KBM-7 (cell line): ENCODE measurements at places on chromosomes 13 and 19.

DNA sequence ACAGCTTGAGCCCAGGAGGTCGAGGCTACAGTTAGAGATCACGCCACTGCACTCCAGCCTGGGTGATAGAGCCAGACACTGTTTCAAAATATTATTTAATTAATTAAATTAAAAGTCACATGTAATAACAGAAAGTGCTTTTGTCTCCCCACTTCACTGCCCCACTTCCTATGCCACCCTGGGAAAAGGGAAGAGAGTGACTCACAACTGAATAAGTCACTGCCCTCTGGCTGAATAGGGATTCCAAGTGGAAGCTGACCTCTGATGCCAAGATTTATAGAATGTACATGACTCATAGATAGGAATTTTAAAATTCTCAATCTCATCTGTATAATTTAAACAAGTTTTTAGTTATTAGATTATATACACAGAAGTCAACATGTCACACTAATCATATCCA is 22.2 kb upstream of the ERVV-1 start:
- no peak for DNase-seq

DNA sequence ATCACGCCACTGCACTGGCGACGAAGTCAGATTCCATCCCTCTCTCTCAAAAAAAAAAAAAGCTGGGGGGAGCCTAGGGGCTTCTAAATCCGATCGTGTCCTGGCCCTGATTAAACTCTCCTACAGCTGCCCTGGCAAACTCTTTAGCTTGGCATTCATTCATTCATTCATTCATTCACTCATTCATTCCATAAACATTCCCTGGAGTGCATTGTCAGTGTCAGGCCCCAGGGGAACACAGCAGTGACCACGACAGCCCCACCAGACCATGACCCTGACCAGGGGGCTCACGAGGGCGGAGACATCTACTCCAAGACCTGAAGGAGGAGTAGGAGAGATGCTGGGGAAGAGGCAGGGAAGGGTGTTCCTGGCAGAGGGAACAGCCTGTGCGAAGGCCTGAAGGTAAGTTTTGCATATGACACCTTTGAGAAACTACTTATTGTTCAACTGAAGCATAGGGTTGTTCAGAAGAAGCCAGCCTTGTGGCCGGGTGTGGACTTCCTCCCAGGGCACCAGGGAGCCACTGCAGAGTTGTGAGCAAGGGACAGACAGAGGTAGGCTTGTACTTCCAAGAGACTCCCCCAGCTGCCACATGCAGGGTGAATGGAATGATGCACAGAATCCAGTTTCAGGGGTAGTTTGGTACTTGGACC is 24.5 kb downstream of the CEACAM16 start:
- no peak for DNase-seq

DNA sequence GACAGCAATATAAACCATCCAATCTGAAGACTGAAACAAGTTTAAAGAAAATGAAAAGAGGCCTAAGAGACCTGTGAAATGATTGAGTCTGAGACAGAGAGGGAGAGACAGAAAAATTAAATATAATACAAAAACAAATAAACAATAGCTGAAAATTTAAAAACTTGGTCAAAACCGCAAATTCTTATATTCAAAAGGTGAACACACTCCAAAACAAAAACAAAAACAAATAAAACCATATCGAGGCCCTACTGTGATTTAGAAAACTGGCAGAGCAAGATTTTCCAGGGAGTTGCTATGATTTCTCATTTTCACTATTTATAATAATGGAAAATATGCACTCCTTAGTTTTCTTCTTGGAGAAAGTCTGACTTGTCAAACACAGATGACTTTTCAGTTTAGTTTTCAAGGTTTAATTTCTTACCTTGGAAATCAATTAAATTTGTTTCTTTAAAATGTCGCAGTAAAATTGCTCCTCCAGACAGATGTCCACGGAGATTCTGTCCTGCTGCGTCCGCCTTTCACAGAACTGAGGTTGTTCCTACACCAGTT is 1420.3 kb downstream of the UQCRFS1 start:
- DNase-seq = no peak

GRCh38 chr13:35672611-35673010 is 196.1 kb upstream of the MAB21L1 start:
- no peak for DNase-seq

GRCh38 chr19:44401139-44402115 is at the start of gene ZNF285:
Gene ZNF285, minus strand, starts transcription at chr19:44401608. Its CDS starts 4,395 bp downstream, at chr19:44397213.
- DNase-seq = no peak

DNA sequence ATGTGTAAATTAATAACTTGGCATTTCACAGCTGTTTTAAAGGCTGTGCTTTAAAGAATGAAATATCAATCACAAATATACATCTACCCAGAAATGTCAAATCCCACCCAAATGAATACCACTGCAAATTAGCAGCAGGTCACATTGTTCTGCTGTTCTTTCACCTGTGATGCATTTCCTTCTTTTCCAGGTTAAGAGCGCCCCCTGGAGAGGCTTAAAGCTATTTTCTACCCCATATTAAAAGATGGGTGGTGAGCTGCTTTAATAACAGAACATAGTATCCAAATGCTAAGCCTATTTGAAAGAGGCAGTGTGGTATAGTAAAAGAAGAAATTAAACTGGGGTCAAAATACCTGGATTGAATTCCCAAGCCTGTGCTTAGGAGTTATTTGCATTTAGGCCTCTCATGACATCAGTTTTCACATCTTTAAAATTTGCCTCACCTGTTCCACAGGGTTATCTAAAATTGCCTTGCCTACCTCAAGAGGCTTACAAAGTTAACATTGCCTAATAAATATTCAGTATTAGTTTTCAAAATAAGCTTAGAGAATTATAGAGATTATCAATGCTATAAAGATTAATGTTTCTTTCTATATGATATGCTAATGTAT is 396.9 kb upstream of the SLITRK5 start:
- DNase-seq = peak; percentile 81

DNA sequence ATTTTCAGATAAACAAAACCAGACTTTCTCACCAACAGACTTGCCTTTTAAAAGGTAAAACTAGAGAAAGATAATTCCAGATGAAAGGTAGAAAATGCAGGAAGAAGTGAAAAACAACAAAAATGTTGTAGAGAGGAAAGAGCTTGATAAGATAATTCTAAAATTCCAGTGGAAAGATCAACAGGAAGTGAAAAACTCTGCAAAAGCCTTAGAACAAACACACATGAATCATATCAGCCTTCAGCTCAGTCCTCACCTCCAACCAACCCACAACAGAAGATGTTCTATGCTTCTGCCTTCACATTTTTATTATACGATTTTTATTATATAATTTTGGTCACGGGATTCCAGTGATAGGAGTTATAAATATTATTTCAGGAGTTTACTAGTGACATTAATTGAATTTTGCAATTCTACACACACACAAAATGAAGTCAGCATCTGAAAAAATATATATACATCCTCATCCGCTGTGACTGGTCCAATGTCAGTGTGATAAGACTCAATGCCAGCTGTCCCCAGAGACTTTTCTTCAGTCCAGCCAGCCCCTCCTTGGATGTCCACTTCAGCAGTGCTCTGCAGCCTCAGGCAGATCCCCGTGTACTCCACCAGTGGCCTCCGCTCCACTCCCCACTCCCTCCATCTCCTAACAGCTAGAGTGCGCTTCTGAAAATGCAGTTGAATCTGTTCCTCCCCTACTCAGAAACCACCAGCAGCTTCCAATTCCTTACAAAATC is 57.9 kb downstream of the GADD45B start:
- no peak for DNase-seq
